ENCODE measurements at places on chromosomes 16 and 17. TPM values are rescaled to one million over a fixed set of nuclear protein-coding genes. Genes with fewer than 3 reads are reported as not detected.

MTSS2 gene
- 34.9 TPM for total RNA-seq

CHP2 gene
- total RNA-seq = 4.7 TPM

TRIM72 gene
- total RNA-seq = 2.5 TPM

KRT33A gene
- not detected for total RNA-seq

JUP gene
- total RNA-seq = 103 TPM

P3H4 gene
- 32.1 TPM for total RNA-seq

BFAR gene
- 59.4 TPM for total RNA-seq

CCL14 gene
- total RNA-seq = not detected

CD300A gene
- total RNA-seq = 2.0 TPM
